ENCODE measurements at places on chromosomes 1 and 21.
A peak's percentile ranks its signal among the peaks of the same experiment; 100 is the strongest.

DNA sequence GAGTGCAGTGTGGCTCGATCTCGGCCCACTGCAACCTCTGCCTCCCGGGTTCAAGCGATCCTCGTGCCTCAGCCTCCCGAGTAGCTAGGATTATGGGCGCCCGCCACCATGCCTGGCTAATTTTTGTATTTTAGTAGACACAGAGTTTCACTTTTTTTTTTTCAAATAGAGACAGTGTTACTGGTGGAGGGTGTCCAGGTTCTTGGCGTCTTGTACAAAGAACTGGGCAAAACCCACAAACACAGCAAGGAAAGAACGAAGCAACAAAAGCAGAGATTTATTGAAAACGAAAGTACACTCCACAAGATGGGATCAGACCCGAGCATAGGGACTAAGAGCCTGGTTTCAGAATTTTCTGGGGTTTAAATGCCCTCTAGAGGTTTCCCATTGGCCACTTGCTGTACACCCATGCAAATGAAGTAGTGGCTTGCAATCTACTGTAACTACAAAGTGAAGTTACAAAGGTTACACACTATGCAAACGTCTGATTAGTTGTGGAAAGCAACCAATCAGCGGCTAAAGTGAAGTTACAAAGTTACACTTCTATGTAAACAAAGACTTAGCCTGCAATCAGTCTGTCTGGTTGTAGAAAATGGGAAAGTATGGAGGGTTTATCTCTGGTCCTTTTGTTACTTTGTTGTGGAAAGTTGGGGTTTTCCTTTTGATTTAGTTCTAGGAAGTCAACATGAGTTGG, 199.1 kb downstream of the DYRK1A start:
- DNase-seq: no peak

GRCh38 chr21:36909901-36910561, 56.4 kb downstream of the HLCS start:
- DNase-seq: no peak

- DNase-seq: no peak
These were observed 17.3 kb upstream of the FMO2 start for GRCh38 chr1:171167785-171168184.

DNA sequence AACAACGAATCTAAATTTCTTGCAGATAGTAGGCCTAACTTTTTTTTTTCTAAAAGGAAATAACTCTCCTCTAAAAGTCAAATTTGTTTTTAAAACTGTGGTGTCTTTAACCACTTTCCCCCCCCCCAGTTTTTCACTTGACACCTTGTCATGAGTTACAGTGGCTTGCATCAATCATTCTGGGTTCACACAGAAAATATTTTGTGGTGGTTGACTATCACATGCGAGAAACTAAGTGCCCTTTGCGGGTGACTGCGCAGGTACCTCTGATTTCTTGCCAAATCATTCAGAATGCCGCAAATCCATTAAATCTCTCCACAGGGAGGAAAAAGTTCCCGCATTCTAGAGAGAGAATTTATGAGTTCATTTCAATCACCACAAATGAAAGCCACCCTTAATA, 23.8 kb upstream of the SAMSN1 start:
- DNase-seq: no peak

DNA sequence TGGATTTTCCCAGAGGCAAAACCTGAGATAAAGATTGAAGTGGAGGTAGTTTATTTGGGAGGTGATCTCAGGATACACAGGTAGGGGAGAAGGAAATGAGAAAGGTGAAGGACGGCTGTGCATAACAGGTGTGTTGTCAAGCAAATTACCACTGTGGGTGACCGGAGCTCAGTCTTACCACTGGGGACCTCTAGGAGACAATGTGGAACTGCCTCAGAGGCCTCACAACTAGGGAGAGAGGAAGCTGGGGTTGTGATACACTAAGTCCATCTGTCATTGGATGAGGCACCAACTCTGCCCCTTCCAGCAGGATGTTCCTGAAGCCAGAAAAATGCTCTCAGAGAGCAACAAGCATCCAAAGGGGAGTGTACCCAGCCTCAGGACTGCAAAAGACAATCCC, 32.6 kb downstream of the GRIK3 start:
- DNase-seq: no peak

DNA sequence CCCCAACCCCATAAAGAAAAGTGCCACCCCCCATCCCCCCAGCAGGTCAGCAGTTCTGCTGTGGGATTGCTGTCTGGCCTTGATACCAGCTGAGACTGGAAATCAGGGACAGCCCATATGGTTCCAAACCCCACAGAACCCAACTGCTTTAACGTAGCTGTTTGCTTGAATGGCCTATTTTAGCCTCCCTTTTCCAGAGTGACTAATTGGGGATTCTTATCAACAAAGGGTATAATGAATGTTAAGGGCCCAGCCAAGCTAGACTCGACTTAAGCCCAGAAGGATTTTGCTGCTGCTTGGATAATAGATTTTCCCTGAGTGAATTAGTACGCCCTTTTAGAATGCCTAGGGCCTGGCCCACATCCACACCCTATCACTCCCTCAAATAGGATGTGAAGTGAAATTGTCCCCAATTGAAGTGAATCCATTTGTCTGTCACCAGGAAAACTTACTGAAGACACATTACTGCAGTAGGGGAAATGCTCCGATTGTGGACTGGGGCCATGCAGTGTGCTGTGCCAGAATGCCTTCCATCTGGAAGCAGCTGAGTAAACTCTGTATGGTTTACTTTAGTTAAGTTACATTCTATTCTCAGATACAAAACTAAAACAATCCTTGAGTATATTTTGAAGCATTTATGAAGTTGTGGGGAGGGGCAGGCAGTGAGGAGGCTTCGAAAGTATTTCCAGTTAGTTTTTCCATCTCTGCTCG, 156.9 kb downstream of the DHRS3 start:
- DNase-seq: no peak

DNA sequence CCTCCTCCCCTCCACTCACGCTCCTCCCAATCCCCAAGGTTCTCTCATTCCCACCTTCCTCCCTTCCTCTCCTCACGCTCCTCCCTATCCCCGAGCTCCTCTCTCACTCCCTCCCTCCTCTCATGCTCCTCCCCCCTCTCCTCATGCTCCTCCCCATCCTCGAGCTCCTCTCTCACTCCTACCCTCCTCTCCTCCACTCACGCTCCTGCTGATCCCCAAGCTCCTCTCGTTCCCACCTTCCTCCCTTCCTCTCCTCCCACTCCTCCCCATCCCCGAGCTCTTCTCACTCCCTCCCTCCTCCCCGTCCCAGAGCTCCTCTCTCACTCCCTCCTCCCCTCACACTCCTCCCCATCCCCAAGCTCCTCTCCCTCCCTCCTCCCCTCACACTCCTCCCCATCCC, 31.4 kb downstream of the PGBD5 start:
- DNase-seq: no peak

- DNase-seq: no peak
These were observed 121.9 kb downstream of the TIAM1 start for GRCh38 chr21:31222142-31222541.

DNA sequence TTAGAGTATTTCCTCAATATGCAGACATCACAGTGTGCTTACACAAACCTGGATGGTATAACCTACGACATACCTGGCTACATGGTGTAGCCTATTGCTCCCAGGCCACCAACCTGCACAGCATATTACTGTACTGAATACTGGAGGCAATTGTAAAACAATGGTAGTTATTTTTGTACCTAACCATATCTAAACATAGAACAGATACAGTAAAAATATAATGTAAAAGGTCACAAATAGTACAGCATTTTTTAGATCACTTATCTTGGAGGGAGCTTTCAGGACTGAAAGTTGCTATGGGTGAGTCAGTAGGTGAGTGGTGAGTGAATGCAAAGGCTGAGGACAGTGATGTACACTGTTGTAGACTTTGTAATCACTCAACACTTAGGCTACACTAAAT, 492.3 kb downstream of the MRPL39 start:
- DNase-seq: no peak

- DNase-seq: no peak
These were observed 39.9 kb upstream of the HMGN1 start for GRCh38 chr21:39388811-39389155.

DNA sequence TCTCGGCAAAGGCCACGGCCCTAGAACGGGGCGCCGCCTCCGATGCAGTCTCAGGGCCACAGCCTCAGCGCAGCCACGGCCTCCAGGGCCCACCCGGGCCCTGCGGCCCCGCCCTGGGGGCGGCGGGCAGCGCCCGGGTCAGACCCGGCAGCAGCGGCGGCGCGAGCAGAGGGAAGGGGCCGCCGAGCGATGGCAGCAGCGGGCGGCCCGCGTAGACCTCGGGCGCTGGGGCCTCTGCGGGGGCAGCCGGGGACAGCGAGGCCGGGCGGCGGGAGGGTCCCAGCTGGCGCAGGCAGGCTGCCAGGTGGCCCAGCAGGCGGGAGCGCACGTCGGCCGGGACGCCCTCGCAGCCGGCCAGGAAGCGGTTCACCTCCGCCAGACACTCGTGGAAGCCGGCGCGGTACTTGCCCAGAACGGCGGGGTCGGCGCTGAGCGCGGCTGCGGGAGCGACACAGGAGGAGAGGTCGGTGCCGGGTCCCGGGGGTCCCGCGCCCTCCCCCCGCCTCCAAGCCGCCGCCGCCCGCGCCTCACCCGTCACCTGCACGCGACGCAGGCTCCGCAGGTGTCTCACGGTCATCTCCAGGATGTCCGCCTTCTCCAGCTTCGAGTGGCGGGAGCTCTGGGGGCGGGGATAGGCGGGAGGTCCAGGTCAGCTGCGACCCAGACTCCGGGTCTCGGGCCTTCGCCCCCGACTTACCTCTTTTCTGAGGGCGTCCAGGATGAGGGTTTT, 737 bp downstream of the HES4 start:
- no peak for DNase-seq

DNA sequence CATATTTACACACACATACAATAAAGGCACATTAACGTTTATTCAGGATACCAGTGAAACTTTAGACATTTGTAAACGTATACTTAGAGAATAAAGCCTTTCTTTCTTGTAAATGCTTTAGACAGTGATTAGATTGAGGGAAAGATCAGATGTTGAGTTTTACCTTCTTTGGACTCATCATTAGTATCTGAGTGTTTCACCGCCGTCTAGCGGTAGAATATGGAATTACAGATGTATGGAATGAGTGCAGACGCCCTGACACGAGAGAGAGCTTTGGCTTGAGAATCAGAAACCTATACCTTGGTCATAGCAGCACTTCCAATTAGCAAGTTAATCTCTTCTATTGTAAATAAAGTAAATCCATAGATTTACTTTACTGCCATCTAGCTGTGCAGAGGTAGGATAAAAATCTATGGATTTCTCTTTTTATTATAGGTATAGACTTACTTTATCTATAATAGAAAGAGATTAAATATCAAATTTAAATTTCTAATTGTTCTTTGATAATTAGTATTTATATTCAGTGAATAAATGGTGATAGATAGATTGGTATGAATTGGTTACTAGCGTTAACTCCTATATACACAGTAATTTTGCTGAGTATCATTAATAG, 12.6 kb downstream of the FLG2 start:
- DNase-seq: peak; percentile 25

- no peak for DNase-seq
These were observed 28.9 kb downstream of the DISP1 start for GRCh38 chr1:222843469-222844410.

DNA sequence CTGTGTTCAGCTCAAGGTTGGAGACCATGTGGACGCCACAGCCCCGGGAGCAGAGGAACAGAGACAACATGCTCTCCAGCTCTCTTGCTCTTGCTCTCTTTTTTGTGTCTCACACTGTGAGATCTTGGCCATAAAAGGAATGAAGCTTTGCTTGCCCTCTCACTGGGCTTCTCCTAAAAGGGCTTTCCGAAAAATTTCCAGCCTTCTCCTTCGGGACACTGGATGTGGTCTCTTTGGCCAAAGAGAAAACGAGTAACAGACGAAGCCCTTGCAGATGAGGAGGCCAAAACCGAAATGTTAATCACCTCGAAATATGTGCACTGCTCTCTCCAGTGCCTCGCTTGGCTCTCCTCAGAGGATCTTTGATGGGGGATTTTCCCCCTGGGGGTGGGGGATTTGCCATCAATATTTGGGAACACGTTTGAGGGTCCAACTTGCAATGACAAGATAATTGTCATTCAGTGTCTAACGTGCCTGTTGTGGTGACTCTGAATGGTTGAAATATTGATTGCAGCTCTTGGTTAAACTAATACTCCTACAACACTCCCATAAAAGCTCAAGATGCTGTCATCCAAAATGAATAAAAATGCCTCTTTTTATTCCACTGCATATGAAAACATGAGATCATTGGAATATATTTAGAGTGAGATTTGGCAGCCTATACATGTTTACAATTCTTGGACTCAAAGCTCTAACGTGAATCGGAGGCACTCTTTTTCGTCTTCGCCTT, 68.6 kb upstream of the ANGPTL1 start:
- DNase-seq: peak; percentile 84

- no peak for DNase-seq
These were observed 51.0 kb downstream of the CASQ2 start for GRCh38 chr1:115717541-115717940.

DNA sequence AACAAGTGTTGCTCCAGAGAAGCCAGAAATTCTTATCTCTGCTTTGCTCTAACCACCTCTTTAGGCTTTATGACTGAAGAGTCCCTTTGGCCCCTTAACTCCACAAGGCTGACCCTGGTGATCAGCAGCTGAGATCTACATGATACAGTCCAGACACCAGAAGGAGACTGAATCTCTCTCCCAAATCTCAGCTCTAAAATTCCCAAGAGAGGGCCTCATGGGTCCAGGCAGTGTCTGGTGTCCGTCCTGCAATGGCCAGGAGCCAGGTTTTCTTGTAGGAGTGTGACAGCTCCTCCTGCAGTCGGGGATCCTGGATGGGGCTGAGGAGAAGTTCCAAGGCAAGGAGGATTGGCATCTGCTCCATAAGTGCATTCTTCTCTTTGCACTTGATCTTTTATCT, 35.3 kb downstream of the L1TD1 start:
- no peak for DNase-seq

DNA sequence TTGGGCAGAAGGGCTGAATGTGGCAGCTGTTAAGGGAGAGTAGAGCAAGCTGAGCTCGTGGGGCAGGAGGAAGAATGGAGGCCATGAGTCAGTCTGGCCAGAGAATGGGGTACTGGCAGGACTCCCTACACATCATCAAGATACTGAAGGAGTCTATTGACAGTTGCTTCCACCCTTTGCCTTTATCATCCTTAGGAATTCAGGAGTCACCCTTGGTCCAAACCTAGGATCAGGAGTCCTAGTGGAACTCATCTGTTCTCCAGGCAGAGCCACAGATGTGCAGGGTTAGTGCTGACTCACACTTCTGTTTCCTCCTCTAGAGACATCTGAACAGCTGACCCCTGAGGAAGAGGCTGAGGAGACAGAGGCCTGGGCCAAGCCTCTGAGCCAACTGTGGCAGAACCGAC, 18.7 kb upstream of the ST3GAL3 start:
- no peak for DNase-seq

Measured in forelimb muscle (tissue), 1 donor.